ENCODE measurements at places on chromosomes 2 and 18.

DNA sequence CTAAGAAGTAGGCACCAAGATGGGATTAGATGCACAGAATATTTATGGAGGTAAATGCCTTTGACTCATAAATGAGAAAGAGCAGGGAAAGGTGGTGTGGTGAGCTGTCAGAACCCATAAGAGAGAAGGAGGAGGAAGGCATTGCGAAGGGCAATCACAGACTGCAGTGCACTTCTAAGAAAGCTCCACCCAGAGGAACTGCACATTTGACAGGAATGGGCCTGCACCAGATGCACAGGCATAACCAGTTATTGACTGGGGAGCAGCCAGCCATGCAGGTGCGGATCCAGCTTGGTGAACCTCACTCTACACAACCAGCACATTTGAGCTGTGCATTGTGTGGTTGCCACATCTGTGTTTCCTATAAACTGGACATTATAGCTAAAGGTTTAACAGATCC is 62.2 kb upstream of the L3MBTL4 start:
- DNase-seq, result no peak

GRCh38 chr2:29226808-29227207 is 111.6 kb downstream of the CLIP4 start:
- no peak for DNase-seq

DNA sequence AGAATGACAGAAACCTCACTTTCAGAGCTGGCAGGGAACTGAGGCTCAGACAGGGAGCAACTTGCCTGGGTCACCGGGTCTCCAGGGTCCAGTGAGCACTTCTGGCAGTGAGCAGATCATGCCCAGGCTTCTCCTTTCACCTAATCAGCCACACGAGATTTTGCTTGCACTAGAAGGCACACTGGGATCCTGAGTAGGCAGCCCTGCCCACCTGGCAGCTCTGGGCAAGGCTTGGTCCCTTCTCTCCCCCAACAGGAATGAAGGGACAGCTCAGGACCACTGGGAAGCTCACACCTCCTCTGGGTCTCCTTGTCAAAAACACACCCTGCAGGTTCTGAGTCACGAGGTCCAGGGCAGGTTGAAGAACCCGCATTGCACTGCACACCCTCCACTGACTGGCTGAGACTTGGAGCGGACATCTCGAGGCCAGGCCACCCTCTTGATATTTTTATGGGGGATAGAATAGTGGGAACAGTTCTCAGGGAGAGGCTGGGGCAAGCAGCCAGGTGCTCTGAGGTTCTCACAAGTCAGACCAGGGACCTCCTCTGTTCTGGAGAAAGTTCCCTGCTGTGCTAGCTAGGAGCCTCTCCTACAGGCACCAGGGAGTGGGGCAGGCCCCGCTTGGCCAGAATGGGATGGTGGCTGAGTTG is 5.7 kb downstream of the MAL start:
- DNase-seq, result no peak

DNA sequence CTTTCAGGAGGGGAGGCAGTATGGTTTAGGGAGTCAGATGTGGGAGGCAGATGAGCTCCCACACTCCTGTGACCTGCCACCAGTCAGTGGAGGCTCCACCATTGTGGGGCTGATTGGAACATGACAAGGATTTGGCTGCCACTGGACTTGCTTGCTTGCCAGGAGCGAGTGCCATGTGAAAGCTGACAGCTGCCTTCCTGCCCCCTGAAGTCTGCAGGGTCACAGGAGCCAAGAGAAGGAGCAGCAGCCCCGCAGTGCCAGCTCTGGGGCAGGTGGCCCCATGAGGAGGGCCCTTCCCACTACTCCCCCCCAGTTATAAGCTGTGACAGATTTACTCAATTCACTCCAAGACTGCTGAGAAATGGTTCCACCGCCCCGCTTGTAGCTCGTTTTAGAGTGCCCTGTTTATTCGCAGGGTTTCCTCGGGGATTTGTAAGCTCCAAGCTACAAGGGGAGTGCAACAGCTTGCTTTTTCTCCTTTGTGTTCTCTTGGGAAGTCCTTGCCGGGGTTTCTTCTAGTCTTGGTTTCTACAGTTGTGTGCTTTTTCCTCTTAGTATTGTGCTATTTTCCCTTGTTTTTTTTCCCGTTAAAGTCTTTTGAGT is 414.3 kb downstream of the MEIS1 start:
- DNase-seq, result no peak

- no peak for DNase-seq
Observed at GRCh38 chr2:222214885-222215284, 83.9 kb downstream of the PAX3 start.

DNA sequence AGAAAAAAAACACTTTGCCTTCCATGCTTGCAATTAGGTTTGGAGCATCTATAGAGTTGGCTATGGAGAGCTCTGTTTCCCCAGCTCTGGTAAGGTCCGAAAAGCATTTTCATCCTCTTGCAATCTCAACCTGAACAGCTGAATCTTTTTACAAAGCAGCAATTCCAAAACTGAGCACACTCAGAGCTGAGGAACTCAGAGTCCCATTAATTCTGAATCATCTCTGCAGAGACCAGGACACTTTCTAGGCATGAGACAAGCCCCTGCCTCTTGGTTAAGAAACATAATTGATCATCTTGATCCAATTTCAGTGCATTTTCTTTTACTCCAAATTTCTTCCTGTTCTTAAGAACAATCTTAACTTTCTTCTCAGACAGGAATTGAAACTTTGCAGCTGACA is 4.2 kb downstream of the CNGA3 start:
- DNase-seq, result no peak

- DNase-seq, result no peak
Observed at GRCh38 chr18:8081872-8082553, 514.9 kb downstream of the PTPRM start.

DNA sequence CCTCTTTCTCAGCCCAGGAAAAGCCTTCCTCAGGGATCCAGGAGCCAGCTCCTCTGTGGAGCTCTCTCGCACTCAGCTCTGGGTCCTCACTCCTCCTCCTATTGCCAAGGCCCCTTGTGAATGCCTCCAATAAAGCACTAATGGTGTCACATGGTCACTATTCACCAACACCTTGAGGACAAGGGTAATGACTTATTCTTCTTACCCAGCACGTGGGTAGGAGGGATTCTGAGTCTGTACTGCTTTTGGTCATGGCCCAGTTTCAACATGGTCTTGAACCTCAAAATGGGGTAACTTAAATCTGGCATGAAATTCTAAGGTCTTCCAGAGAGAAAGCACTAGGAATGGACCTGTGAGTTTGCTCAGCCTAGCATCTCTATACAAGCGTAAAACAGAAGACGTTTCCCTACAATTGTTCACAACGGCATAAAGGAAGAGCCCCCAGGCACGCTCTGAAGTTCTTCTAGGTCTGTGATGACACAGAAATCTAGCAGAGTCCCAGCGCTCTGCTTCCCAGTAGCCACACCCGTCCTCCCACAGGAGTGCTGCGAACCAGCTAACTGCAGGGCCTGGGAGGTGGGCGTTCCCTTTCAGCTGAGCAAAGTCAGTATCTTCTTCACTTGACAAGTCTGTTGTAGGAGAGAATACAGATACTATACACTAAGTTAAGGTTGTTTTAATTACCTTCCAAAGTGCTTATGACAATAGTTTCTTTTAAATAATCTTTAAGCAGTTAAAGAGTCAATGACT is 14.6 kb upstream of the KIDINS220 start:
- DNase-seq, result no peak

DNA sequence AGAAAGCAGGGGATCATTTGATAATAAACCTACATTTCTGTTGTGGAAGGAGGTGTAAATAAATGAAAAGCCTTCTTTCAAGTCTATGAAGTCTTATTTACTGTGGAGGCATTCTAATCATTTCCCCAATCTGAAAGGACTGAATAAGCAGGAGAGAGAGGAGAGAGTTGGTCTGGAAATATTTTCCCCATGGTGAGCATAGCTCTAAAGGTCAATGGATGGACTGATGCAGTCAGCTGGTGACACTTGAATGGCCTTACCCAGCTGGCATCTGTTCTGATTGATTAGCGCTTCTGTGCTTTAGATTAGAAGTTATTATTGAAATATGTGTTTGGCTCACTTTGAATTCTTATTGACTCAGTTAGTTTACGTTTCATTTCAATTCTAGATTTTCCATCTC is 122.7 kb downstream of the PARD3B start:
- DNase-seq, result no peak

- DNase-seq, result no peak
Observed at GRCh38 chr2:191170773-191171172, 20.0 kb upstream of the STAT4 start.

DNA sequence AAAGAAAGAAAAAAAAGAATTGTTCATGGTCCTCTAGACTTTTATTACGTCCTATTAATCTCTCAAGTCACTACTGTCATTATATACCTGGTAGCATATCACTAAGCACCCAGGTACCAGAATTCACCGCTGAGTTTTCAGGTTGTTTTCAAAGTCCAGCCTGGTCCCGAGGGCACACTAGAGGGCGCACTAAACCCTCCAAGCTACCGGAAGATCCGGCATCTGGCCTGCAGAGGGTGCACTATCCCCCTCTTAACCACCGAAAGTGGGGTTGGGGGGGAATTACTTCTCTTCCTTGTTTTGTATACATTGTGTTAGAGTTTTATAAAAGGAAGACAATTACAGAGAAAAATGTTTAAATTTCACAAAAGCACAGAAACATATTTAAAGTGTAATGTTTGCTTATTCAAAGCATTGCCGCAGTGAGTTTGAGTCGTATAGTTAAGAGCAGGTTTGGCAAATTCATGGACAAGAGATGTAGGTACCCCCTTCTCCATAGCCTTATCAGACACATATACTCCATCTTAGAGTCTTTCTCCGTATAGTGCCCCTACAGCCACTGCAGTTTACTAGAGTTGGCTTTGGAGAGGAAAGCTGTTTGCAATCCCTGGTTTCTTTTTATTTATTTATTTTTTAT is 19.2 kb downstream of the MOGAT1 start:
- peak; percentile 64 for DNase-seq

- DNase-seq, result no peak
Observed at GRCh38 chr2:182422864-182423263, 4.0 kb downstream of the PDE1A start.

- DNase-seq, result no peak
Observed at GRCh38 chr2:9329497-9329896, 93.8 kb downstream of the ITGB1BP1 start.

GRCh38 chr18:50917021-50917420 is 38.1 kb downstream of the ME2 start:
- DNase-seq, result no peak

DNA sequence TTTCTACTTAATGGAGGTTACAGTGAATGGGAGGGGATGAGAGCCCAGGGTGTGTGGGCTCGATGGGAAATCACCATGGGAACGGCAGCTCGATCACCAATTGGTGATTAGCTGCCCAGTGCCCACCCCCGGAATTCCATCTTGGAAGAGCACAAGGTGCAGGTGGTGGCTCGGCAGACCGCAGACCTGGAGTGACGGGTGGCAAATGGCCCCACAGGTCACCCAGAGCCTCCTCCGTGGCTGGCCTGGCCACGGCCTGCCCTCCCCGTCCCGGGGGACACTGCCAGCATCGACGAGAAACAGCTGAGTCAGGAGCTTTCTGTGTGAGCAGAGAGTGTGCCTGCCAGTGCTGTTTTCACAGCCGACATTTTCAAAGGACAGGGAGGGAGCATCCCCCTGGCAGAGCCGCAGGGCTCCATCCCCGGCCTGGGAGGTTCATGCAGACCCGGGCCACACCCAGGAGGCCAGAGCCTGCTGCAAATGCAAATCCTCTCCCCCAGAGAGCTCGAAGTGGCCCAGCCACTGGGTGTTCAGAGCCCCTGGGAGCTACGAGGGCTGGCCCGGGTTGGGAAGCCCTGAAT is 176.4 kb upstream of the MYT1L start:
- no peak for DNase-seq

DNA sequence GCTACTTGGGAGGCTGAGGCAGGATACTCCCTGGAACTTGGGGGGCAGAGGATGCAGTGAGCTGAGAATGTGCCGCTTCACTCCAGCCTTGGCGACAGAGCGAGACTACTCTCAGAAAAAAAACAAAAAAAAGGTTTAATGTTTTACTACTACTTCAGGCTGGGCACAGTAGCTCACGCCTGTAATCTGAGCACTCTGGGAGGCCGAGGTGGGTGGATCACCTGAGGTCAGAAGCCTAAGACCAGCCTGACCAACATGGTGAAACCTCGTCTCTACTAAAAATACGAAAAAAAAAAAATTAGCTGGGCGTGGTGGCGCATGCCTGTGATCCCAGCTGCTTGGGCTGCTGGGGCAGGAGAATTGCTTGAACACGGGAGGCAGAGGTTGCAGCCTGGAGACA is 75.7 kb upstream of the ATIC start:
- DNase-seq, result no peak

- DNase-seq, result no peak
Observed at GRCh38 chr18:50181590-50181989, 13.4 kb downstream of the MYO5B start.

DNA sequence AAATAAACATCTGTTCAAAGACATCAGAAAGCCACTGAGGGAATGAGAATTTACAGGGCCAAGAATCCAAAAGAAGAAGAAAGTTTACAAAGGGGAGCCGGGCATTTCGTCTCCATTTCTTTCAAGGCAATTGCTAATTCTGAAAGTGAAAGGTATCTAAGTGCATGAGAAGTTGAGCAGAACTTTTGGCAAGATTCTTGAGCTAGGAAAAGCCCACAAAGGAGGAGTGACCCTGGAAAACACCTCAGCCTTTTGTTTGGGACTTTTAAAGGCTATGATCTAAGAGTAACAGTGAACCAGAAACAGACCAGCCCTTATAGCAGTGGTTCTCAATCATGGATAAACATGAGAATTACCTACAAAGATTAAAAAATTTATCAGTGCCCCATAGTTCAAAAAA is 87.4 kb downstream of the MDH1 start:
- no peak for DNase-seq

DNA sequence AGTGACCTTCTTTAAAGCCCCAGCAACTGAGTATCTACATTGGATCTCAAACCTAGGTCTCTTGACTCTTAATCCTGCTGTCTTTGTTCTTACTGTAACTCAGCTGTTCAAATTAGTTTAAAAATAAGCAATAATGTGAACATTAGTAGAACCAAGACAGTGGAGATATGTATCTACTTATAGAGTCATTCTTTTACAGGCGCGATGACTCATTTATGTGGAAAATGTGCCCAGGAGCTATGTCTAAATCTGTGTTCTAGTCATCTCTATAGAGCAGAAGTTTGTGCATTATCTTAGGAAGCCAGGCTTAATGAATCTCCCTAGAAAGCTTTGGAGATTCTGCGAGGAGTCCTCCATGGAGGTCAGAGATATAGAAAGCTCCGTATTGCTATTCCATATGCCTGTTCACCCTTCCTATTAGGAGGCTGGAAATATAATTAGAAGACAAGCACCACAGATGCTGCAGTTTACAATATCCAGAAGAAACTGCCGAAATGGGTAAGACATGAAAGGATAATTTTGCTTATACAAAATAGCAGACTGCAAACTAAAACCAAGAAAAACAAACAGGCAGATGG is 211.6 kb downstream of the TRIB2 start:
- no peak for DNase-seq

DNA sequence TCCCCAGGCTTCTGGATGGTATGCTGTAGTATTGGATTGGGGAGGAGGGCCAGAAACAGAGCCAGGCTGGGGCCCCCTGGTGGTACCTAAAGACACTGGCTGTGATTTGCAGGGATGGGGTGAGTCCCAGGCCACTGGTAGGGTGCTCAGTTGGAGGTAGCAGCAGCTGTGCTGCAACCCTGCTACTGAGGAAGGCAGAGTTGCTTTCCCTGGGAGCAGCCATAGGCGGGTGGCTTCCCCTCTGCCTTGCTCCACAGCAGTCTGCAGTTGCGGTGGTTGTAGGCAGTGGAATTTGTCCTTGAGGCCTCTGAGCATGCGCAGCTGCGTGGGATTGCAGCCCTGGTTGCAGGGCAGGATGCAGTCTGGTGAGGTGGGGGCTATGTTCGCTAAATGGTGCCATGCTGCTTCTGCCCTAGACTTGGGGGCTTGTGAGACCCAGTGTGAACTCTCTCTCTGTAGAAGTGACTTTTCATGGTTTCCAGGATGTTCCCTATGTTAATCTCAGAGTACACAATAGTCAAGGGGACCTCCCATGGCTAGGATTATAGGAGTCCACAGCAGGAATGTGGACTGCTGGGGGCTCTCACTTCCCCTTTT is 443.5 kb downstream of the XIRP2 start:
- DNase-seq, result no peak
